NCI-H1930 (cell line): ENCODE measurements at places on chromosomes 1 and 21.

DNA sequence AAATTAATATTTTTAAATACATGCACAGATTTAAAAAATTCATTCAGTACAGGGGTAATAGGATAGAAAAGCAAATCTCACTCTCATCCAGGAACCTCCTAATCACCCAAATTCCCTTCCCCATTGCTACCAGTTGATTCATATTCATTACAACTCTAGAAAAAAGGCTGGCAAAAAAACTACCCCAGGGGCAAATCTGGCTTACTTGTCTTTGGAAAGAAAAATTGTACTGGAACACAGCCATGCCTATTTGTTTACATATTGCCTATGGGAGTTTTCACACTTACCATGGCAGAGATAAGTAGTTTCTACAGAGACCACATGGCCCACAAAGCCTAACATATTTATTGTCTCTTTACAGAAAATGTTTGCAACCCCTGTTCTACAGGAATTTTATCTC, 8.9 kb upstream of the RBM34 start:
- no peak for DNase-seq

DNA sequence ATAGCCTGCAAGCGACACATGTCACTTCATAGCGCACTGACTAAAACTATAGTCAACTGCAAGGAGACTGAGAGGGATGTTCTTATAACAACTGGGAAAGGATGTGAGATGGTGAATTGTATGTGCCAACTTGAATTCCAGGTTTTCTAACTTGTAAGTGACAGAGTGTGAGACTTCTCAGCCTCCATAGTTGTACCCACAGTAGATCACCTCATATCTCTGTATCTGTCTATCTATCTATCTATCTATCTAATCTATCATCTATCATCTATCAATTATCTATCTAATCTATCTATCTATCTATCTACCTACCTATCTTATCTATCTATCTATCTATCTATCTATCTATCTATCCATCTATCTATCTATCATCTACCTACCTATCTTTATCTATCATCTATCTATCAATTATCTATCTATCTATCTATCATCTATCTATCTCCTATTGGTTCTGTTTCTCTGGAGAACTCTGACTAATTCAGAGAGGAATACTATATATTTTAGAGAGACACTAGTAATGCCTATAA, 162.3 kb downstream of the CTH start:
- DNase-seq = no peak

DNA sequence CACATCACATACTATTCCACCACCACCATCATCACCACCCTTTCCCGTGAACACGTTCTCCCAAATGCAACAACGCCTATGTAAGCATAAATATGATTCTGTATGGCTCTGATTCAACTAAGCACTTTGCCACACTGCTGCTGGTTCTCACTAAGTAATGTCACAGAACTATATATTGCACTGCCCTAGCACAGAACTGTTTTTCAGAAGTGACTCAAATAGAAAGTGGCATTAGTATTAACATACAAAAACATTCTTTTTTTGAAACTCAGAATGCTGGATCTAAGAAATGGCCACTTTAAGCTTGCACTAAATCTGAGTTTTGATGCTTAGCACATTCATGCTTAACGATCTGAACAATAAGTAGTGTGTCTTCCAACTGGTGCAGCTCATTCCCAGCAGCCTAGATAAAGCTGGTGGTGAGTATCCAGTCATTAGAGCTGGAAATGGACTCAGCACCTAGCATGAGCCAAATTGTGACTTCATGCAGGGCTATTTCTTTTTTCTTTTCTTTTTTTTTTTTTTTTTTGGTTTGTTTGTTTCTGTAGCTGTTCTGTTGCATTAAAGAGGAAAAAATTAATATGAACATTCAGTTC, 46.2 kb upstream of the ZC3H11B start:
- DNase-seq = no peak

DNA sequence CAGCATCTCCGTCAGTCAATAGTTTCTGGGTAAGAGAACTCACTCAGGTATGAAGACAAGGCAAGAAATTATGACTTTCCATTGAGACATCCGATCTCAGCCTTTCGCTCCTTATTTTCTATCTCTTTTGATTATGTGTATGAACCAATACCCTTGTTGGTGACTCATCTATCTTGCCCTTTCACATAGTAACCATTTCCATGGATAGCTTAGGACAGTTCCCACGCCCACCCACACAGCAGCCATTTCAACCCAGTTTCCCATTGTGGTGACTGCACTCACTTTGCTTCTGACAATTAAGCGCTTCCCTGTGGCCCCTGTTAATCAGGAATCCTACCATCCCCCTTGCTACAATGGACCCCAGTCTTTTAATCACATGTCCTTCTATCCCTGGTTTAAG, 210.6 kb upstream of the ADGRL2 start:
- no peak for DNase-seq

GRCh38 chr1:207670997-207671396, 26.1 kb downstream of the CR1L start:
- DNase-seq = no peak

GRCh38 chr1:14514739-14515138, 83.7 kb upstream of the KAZN start:
- no peak for DNase-seq

DNA sequence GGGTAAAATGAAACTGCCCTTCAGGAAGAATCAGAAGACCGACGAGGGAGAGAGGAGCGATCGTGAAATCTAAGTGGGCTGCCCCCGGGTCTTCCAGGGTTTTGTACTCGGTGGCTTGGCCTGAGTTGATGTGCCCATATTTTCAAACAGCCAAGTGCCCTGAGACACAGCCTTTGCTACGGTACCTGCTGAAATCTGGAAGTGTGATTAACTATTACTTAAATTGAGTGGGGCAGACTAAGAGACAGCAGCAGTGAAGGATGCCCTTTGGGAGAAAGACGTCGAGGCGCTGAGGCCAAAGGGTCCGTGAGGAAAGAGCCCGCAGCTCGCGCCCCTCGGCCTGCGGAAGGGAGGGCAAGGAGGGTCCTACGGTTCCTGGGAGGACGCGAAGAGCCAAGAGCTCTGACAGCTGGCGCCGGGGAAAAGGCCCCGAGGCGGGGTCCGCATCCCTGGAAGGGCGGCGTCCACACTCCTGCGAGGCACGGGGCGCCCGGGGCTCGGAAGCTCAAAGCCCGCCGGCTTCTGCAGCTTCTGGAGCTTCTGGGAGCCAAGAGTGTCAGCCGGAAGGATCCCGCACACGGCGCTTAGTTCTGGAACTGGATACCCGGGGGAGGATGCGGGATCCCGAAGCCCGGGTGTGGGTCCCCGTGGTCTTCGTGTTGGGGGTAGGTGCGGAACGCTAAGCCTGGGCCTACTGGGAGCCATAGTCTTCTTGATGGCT, 15.4 kb upstream of the RNU1-4 start:
- no peak for DNase-seq

DNA sequence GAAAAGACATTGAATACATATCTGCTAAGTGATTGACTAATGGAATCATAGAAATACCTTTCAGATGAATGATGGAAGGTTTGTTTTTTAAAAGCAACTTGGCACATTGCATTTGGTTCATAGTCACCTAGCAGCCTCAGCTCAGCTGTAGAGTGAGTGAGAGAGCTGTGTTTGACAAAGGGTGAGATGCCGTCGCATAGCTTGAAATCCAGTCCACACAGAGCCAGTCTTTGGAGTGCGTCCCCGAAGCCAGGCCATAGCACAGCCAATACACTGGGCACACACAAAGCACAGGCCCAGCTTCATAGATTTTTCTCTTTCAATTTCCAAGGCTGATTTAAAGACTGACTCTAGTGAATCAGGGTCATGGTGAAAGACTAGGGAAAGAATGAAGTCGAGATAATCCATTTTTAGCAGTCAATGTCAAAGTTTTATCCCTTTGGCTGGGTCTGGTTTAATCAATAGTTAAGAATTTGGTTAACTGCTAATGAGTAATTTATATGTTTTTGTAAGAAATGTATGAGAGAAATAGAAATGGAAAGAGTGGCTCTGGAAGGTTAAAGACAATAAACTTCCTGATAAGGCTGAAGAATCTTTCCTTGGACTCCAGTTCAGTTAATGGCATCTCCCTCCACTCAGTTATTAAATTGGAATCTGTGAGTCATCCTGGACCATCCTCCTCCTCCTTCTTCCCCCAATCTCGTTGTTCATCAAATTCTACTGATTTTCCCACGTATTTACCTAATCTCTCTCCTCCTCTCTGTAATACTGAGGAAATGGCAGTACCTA, 101.2 kb upstream of the IRF2BP2 start:
- no peak for DNase-seq

DNA sequence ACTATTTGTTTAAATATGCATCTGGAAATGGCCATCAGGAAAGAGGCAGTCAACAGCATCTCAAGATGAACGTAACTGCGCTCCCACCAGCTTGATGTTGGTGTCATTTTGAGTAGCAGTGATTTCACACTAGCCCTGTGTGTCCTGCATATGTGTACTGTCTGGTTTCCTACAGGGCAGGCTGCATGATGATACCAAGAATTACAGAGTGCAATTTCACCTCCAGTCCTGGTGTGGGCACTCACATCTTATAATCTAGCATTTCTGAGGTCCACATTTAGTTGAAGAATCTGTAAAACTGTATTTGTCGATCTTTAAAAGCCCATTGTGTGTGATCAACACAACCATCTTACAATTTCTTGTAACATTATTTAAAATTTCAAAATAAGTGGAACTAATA, 336.4 kb downstream of the PAPPA2 start:
- DNase-seq = no peak

GRCh38 chr21:45901061-45901690, 80.4 kb upstream of the COL6A1 start:
- no peak for DNase-seq

- no peak for DNase-seq
Observed at GRCh38 chr1:201409440-201409839, 10.3 kb upstream of the LAD1 start.

- no peak for DNase-seq
Observed at GRCh38 chr1:220195701-220196100, 76.6 kb downstream of the RAB3GAP2 start.

GRCh38 chr1:202516434-202516877, 168.0 kb downstream of the PPP1R12B start:
- DNase-seq = no peak

- DNase-seq = no peak
Observed at GRCh38 chr1:244231193-244231571, 180.1 kb downstream of the ZBTB18 start.

DNA sequence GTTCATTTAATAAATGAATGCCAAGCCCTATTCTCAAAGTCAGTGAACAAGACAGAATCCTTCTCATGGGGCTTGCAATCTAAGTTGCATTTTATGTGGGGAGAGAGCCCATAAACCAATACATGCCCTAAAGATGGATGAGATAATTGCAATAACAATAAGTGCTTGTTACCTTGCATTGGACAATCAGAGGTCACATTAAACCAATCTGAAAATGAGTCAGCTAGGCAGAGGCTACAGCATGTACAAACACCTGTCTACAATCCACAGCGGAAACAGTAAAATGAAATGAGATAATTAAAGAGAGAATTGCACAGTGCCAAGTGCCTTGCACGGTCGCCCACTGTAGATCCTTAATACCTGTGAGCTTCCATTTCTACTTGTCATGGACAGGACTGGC, 7.4 kb upstream of the IGFN1 start:
- no peak for DNase-seq

DNA sequence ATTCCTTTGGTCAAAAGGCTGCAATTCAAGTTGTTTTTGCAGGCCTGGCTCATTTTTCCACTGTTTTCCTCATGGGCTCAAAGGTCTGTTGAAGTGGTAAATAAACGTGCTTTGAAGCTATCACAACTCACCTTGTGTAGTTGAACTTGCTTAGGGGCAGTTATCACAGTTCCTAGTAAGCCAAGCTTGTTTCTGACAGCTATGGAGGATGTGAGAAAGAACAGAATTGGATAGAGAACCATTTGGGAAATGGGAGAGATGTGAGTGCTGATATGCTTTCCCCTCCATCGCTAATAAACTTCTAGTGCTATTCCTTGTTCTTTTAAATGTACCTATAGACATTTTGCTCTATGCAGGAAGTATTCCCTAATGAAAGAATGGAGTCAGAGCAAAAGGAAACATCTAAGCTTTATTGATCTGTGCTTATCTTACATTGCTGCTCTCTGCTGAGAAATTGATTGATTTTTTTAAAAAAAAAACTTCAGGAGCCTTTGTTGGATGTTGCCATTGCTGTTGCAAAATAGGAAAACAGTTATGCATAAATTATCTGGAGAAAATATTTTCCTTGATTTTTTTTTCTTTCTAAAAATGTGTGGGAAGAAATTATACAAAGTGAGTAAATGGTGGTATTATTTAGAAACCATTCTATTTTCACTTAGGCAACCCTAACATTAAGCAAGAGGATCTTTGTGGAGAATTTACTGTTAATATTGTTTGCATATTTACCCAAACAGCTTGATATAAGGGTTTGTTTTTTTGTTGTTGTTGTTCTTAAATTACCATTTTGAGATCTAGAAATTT, 118.2 kb downstream of the MAGI3 start:
- DNase-seq = no peak

DNA sequence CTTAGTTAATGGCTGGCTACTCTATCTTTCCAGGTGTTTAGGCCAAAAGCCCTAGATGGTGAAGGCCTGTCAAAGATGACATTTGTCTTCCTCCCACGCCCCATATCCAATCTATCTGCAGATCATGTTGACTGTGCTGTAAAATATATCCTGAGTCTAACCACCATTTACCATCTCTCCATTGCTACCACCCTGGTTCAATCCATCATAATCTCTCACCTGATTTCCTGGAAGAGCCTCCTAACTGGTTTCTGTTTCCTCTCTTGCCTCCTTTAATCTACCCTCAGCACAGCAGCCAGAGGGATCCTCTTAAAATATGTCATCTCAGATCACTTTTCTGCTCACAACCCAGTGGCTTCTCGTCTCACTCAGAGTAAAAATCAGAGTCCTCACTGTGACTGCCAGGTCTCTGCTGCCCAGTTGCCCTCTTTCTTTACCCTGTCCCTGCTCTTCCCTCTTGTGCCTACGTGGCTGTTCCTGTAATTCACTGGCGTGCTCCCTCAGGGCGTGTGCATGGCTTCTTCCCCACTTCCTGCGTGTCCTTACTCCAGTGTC, 17.8 kb downstream of the TMEM50A start:
- DNase-seq = no peak

- DNase-seq = no peak
Observed at GRCh38 chr1:244954359-244954758, 90.0 kb upstream of the HNRNPU start.

DNA sequence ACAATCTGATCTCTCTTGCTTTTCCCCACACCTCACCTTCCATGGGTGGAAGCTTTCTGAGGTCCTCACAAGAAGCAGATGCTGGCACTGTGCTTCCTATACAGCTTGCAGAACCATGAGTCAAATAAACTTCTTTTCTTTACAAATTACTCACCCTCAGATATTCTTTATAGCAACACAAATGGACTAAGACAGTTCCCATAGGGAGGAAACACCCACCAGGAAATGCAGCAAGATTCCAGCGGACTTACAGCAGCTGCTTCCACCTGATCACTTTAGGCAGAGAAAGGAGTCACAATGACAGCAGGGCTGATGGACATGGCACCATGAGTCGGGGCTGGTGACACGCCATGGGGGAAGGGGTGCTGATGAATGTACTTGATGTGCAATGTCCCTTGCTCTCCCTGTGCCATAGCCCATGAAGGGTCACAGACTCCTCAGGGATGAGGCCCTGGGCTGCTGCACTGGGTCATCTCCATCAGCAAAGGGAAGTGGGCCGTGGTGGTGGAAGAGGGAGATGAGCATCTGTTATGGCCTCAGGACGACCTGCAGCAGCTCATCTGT, 53.9 kb downstream of the PRSS38 start:
- DNase-seq = no peak

- DNase-seq = no peak
Observed at GRCh38 chr21:28960245-28960644, 32.4 kb downstream of the LTN1 start.
